ENCODE measurements at places on chromosomes 1 and 21. TPM values are rescaled to one million over a fixed set of nuclear protein-coding genes. Genes with fewer than 3 reads are reported as not detected.

Gene SELE
- total RNA-seq = not detected

Gene LRRC71
- total RNA-seq = not detected

Gene CREB3L4
- total RNA-seq = 7.0 TPM

Gene TSPAN1
- not detected for total RNA-seq

Gene IL20
- not detected for total RNA-seq

Gene ROR1
- total RNA-seq = not detected

Gene GTF2B
- total RNA-seq = 47.1 TPM

Gene DVL1
- 37.8 TPM for total RNA-seq

Gene CR1L
- total RNA-seq = not detected

Data from activated CD4-positive, alpha-beta memory T cell treated with anti-CD3 and anti-CD28 coated beads, Interleukin-2, amount 10 ng/mL, durations not matched to agents 7 days and 5 days (primary cell).